Chondrocyte (in vitro differentiated cells): ENCODE measurements at places on chromosomes 6 and 20. TPM values are rescaled to one million over a fixed set of nuclear protein-coding genes. Genes with fewer than 3 reads are reported as not detected.

PLCB4 gene
- total RNA-seq, result 13.3 to 26.1 TPM (median 13.3 TPM) in 3 replicates

MAP7 gene
- total RNA-seq, result 0.17 to 1.1 TPM (median 0.77 TPM) in 3 replicates

TRIM15 gene
- total RNA-seq, result not detected in 3 replicates

DNA sequence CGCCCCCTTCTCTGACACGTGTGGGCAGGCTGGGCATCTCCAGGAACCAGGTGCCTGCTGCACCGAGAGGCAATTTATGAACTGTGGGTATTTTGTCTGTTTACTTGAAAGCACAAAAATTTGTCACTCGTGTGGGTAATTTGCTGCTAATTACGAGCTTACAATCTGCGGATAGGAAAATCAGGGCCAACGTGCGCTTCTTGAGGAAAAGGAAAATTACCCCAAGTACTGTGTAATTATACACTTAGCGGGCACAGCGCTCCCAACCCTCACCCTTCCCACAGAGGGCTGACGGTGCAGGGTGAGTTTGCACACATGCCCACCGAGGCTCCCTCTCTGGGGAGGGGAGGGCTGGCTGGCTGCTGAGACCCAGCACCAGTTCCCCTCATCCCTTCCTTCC lies 25.3 kb upstream of the MDGA1 start:
- no peak for DNase-seq
- peaks cover 39% of the 10 kb centered on the region for H3K4me1 ChIP-seq
- H3K4me3 ChIP-seq, result no peak overlapping the region
- no peaks in the 10 kb centered on the region for H3K36me3 ChIP-seq
- no peak overlapping the region for H3K27ac ChIP-seq

- peaks cover 2% of the 10 kb centered on the region for H3K4me1 ChIP-seq
- peaks cover 5% of the 10 kb centered on the region for H3K27me3 ChIP-seq
- H3K4me3 ChIP-seq, result no peak overlapping the region
These were observed 392.5 kb downstream of the CD83 start for GRCh38 chr6:14510038-14510437.

DNA sequence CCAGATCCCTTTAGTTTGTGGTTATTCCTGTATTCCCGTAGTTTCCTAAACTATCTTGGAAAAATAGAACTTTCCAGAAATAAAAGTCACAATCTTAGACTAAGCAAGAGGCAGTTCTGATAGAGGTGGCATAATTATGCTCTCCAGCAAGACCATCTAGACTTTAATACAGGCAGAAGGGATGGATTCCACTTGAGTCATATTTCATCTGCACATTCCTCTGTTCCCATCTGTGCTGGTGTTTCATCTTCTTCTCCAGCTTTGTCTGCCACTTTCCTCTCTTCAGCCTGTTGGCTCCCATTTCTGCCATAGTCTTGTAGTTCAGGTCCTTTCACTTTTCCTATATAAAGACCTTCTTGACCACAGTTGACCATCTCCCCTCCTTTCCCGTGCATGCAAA lies 102.9 kb downstream of the SOBP start:
- H3K36me3 ChIP-seq, result peaks cover 3% of the 10 kb centered on the region

GRCh38 chr6:47743744-47744143 lies 38.1 kb upstream of the OPN5 start:
- peaks cover 2% of the 10 kb centered on the region for H3K36me3 ChIP-seq
- peaks cover 8% of the 10 kb centered on the region for H3K4me1 ChIP-seq
- no peaks in the 10 kb centered on the region for H3K27me3 ChIP-seq
- DNase-seq, result no peak
- H3K27ac ChIP-seq, result no peak overlapping the region
- no peak overlapping the region for H3K4me3 ChIP-seq

- no peaks in the 10 kb centered on the region for H3K36me3 ChIP-seq
- H3K27me3 ChIP-seq, result no peaks in the 10 kb centered on the region
- peaks cover 15% of the 10 kb centered on the region for H3K4me1 ChIP-seq
- H3K4me3 ChIP-seq, result no peak overlapping the region
- H3K27ac ChIP-seq, result no peak overlapping the region
These were observed 84.7 kb upstream of the SCP2D1 start for GRCh38 chr20:18728870-18729224.

- no peak overlapping the region for H3K4me3 ChIP-seq
- DNase-seq, result no peak
- H3K36me3 ChIP-seq, result peaks cover 3% of the 10 kb centered on the region
- H3K27ac ChIP-seq, result peak overlapping the region; percentile 27
These were observed 190.3 kb upstream of the HDDC2 start for GRCh38 chr6:125491860-125492618.

GRCh38 chr6:30013291-30013922 lies 47.7 kb upstream of the POLR1H start:
- no peak overlapping the region for H3K4me3 ChIP-seq
- no peak overlapping the region for H3K27ac ChIP-seq
- peaks cover 11% of the 10 kb centered on the region for H3K36me3 ChIP-seq
- no peak for DNase-seq
- no peaks in the 10 kb centered on the region for H3K4me1 ChIP-seq
